ENCODE measurements at places on chromosomes 5 and 9.

- DNase-seq = no peak
Observed at GRCh38 chr9:124350494-124351263, 64.6 kb downstream of the PSMB7 start.

DNA sequence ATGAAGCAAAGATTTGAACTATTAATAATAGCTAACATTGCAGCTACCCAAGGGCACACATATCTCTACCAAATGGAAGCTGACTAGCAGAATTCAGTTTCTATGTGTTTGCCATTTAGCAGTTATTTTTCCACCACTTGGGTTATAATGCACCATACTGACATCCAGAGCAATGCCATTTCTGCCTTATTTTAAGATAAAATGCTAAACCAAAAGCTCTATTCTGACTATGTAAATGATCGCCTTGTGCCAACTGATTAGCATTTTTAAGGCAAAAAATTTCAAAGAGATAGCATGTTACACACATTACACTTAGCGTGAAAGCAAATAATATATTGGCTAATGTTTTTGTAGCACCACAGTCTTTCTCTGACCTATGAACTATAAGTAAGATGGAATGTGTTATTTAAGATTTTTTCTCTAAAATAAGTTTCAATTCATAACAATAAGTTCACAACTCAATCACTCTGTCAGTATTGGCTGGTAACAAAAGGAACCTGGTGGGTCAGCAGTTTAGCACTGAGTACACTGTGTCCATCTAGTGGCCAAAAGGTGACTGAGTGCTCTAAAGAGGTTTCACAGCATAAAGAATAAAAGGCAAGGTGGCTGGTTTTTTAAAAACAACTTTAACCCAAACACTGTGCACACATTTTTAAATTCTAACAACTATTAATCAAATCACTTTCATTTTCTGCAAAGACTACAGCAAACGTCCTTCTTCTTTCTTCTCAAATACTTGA is 443.5 kb downstream of the PDE4D start:
- DNase-seq = peak; percentile 13

DNA sequence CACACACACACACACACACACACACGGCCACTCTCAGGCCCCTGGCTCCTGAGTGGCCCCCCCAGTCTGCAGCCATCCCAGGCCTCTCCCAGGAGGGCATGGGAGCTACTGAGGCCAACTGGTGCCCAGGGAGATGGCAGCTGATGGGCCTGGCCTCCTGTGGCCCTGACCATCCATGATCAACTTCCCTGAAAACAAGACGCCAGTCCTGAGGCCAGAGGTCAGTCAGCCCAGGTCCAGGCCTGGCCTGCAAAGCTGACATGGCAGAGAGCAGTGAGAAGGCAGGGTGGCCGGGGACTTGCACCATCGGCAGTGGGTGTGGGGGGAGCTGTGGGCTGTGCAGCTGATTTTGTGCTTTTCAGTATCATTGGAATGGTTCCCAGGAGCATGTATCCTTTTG is 47.0 kb downstream of the SARDH start:
- no peak for DNase-seq

DNA sequence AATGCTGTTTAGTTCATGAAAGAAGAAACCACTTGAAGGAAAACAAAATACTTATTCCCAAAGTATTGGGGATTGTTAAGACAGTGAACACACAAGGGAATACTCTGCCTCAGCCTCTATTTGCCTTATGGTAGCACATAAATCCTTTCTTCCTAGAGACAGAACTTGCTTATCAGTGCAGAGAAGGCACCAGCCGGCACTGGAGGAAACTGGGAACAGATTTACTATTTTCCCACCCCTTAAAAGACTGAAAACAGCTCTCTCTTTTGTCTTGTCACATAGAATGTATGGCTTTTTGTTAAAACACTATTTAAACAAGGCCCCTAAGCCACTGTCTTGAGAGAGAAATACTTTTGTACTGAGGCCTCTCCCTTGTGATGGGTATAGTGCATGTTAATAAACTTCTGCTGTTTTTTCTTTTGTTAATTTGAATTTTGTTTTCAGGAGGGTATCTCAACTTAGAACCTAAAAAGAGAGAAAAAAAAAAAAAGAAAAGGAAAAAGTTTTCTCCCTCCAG is 40.7 kb upstream of the EDIL3 start:
- no peak for DNase-seq

- DNase-seq = no peak
Observed at GRCh38 chr5:83964271-83964670, 243.6 kb upstream of the HAPLN1 start.

GRCh38 chr5:2656206-2656605 is 95.3 kb downstream of the IRX2 start:
- DNase-seq = no peak

GRCh38 chr5:140248414-140248813 is 54.5 kb downstream of the PFDN1 start:
- DNase-seq = no peak

DNA sequence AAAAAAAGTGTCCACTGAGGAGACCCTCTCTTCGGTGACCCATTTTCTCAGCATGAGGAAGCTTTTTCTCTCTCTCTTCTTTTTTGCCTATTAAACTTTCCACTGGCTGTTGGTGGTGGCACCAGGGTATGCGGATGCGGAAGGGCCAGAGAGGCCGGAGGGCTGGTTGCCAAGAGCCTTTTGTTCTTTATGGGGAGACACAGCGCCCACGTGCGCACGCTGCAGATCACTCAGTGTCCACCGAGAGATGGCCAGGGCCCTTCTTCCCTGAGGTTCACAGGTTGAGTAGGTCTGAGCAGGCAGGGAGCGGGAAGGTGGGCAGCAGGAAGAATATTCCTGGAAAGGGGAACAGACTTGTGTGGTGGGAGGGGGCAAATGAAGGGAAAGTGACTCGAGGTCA is 69.1 kb downstream of the STK10 start:
- DNase-seq = no peak

DNA sequence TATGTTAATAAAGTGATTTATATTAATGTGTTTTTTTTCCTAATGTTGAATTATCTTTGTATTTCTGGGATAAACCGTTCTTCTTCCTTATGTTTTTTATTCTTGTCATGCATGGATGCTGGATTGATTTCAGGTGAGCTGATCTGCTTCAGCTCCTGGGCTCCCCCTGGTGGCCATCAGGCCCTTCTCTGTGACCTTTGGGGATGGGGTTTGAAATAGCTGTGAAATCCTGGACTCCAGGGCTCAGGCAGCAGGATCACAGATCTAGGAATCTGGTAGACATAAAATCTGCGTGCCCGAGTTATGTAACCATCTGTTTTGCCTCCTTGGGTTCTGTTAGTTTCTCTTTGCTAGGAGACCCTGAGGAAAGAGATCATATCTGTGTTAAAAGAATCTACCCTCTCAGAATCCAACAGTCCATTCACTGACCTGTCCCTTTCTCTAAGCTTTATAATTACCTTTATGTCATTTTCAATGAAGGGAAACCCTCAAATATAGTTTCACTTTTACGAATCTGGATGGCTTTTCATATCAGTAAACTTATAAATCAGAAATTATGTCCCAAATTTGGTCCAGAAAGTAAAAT is 12.2 kb upstream of the OR13J1 start:
- peak; percentile 58 for DNase-seq

GRCh38 chr5:91219803-91220371 is 163.2 kb downstream of the ARRDC3 start:
- DNase-seq = peak; percentile 22

DNA sequence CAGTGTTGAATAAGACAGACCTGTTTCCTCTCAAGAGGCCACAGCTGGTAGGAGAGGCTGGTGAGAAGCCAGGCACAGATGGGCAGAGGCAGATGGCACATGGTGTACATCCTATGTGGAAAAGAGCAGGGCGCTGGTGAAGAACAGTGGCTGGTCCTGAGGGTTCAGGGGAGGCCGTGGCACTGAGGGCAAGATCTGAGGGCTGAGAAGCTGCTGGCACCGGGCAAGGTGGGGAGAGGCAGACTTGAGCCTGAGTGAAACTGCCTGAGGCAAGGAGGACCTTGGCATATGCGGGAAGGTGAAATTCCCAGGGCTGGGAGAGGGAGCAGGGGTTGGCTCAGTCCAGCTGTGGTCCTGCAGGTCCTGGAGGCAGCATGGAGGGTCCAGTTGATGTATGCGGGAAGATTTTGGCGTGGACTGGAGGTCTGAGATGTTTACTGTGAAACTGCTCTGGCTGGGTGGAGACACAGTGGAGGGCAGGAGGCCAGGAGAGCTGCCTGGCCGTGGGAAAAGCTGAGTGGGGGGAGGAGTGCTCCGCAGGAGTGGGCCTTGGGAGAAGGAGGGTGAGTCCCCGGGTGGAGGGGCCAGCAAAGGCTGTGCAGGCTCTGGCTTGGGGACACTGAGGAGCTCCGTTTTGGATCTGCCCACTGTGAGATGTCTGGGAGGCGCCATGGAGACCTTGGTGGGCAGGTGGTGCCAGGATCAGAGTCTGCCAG is 2.6 kb downstream of the MAN1B1 start:
- no peak for DNase-seq

GRCh38 chr5:132814503-132815294 is 1.6 kb downstream of the SOWAHA start:
- no peak for DNase-seq

GRCh38 chr9:88938189-88938588 is 53.1 kb upstream of the S1PR3 start:
- no peak for DNase-seq

DNA sequence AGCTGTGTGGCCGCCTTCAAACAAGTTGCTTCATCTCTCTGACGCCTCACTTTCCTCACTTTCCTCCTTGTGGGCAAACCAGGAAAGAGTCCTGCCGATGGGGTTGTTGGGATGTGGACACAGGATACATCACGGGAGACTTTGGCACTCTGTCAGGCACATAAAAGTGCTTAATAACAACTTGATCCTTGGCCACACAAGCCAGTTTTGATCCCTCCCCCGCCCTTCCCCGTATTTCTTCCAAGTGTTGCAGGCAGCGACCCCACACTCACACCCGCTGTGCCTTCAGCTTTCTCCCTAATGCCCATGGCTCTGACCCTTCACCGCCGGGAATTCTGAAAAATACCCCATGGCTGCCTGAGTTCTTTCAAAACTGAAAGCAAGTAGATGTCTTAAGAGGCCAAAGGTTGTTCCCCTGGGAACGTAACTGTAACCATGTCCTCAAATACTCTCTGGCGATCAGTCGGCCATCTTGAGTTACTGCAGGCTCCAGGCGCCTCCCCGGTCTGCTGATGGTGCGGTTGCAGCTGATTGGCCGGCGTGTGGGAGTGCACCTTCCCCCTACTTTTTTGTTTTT is 59.8 kb downstream of the ARHGEF37 start:
- no peak for DNase-seq

DNA sequence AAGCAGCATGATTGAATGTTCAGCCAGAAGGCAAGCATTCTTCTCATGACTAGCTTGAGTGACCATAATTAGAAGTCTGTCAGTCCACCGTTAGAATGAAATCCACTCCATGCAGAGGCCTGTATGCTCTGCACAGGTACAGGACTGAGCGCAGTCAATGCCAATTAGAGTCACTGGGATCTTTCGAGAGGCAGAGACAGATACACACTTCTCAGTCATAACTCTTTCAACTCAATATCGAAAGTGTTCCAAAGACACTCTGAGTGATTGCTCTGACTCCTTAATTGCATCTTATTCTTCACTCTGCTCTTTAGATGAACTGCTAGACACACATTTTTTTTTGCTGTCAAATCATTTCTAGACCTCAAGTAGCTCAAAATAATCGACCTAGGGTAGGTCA is 203.6 kb downstream of the GABRB2 start:
- DNase-seq = no peak

DNA sequence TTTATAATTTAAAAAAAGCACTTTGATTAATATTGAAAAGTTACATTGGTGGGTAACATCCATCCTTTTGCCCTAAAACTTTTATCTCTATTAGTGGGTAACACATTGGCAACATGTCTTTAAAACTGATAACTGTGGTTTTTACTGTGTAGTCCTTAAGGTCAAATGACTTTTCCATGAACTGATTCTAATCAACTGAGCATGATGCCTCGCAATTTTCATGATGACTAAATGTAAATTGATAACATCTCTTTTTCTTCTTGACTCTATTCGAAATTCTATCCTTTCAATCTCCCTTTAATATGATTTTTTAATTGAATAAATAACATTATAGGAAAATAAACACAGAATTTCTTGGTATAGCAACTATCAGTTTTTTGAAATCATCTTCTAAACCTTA is 6.3 kb upstream of the IL5 start:
- DNase-seq = no peak

- no peak for DNase-seq
Observed at GRCh38 chr5:9324348-9325077, 221.4 kb downstream of the SEMA5A start.

DNA sequence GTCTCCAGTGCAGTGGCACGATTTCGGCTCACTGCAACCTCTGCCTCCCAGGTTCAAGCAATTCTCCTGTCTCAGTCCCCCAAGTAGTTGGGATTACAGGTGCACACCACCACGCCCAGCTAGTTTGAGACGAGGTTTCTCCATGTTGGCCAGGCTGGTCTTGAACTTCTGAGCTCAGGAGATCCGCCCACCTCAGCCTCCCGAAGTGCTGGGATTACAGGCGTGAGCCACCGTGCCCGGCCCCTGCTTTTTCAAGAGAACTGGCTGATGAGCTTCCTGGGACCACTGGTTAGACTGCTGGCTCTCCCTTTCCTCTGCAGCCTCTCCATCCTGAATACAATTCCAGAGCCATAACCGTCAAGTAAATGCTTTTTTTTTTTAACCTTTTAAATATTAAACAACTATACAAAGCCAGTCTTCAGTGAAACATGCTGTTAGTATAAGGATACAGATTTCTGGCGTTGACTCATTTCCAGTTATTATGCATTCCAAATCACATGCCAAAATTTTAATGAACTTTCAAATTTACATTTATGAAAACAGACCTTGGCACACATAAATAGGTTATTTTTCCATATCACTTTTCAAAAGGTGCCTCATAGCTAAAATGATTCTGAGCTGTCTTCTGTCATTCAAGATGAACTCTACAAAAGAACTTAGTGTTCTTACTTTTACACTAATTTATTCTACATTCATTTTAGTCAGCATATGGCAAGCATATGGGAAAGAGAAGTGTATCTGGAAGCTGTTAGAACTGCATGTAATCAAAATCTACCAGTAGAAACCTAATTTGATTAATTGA is 116.0 kb downstream of the MLLT3 start:
- no peak for DNase-seq

- no peak for DNase-seq
Observed at GRCh38 chr5:156835905-156836304, 14.2 kb upstream of the PPP1R2B start.

DNA sequence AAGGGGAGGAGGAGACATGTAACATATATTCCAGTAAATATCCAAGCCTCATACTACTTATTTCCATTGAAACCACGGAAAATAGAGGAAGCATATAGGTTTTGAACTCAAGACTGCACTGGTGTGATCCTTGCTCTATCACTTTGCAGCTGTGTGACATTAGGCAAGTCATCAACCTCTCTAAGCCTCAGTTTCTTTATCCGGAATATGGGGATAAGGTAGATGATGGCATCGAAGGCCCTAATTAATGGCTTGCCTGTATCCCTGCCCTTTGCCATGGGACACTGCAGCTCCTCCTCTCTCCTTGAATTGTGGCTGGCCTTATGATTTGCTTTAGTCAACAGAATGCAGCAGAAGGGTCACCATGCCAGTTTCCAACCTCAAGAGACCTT is 6.9 kb downstream of the SHB start:
- no peak for DNase-seq

DNA sequence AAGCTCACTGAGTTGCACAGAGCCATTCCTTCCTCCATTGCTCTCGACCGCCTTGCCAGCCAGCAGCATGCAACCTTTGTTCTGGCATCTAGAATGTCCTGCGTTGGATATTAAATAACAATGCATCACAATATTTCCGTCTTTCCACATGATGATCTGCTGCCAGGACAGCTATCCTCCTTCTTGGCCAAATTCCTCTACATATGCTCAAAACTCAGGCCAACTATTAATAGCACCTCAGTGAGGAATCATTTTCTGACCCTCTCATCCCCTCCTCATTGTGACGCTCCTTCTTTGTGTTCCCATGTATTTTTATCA is 128.6 kb downstream of the MYO10 start:
- no peak for DNase-seq
